ENCODE measurements at places on chromosomes 1 and 21. TPM values are rescaled to one million over a fixed set of nuclear protein-coding genes. Genes with fewer than 3 reads are reported as not detected.

Gene CALML6
- not detected for total RNA-seq

Gene ZNF648
- total RNA-seq: not detected

Gene SYTL1
- 1.4 TPM for total RNA-seq

Gene ARID1A
- total RNA-seq: 26.2 TPM

Gene SDC3
- 17.1 TPM for total RNA-seq

Gene SPATA46
- not detected for total RNA-seq

Gene KLHDC7A
- total RNA-seq: not detected

Gene ADCY10
- 0.15 TPM for total RNA-seq

Gene DSCAM
- total RNA-seq: not detected
